ENCODE measurements at places on chromosomes 7 and 10. TPM values are rescaled to one million over a fixed set of nuclear protein-coding genes. Genes with fewer than 3 reads are reported as not detected.

DNA sequence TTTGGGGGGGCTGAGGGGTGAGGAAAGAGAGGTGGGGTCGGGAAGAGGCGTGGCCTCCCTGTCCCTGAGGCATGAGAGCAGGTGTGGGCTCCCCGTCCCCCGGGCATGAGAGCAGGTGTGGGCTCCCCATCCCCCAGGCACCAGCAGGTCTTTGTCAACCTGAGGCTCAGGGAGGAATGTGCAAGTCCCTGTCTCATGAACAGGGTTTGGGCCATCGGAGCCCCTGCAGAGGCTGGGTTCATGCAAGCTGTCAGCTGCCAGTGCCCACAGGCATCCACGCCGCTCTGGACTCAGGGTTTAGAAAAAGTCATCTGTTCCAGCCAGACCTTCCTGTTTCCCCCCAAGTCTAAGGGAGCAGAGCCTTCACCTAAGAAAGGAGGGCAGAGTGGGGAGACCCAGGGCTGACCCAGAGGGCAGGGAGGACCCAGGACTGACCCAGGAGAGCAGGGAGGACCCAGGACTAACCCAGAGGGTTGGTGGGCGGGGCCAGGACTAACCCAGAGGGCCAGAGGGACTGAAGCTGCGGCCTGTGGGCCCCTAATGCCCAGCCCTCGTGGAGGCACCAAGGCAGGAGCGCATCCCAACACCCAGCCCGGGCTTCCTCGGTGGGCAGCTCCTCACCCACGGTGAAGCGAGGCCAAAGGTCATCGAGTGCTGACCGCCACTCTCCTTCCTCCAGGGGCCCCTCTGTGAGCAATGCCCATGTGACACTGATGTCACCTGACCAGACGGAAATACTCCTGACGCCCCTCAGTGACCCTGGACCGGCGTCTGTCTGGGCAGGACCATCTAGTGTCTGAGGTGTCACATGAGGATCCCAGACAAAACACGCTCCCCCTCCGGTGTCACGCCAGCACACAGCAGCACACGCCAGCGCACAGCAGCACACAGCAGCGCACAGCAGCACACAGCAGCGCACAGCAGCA is 28.9 kb upstream of the GPR146 start:
- DNase-seq = no peak
- H3K4me3 ChIP-seq = no peak overlapping the region
- H3K36me3 ChIP-seq = no peaks in the 10 kb centered on the region
- H3K27ac ChIP-seq = no peak overlapping the region
- H3K27me3 ChIP-seq = no peaks in the 10 kb centered on the region

- peaks cover 2% of the 10 kb centered on the region for H3K36me3 ChIP-seq
- no peak for DNase-seq
- H3K4me3 ChIP-seq = no peak overlapping the region
- peaks cover 23% of the 10 kb centered on the region for H3K4me1 ChIP-seq
- no peak overlapping the region for H3K27ac ChIP-seq
Measured at GRCh38 chr7:44063894-44064651, 1.3 kb downstream of the PGAM2 start.

- no peaks in the 10 kb centered on the region for H3K27me3 ChIP-seq
- no peak overlapping the region for H3K4me3 ChIP-seq
- H3K4me1 ChIP-seq = peaks cover 7% of the 10 kb centered on the region
- no peak overlapping the region for H3K27ac ChIP-seq
- H3K36me3 ChIP-seq = no peaks in the 10 kb centered on the region
Measured at GRCh38 chr7:3917436-3917835, 616.4 kb downstream of the SDK1 start.

DNA sequence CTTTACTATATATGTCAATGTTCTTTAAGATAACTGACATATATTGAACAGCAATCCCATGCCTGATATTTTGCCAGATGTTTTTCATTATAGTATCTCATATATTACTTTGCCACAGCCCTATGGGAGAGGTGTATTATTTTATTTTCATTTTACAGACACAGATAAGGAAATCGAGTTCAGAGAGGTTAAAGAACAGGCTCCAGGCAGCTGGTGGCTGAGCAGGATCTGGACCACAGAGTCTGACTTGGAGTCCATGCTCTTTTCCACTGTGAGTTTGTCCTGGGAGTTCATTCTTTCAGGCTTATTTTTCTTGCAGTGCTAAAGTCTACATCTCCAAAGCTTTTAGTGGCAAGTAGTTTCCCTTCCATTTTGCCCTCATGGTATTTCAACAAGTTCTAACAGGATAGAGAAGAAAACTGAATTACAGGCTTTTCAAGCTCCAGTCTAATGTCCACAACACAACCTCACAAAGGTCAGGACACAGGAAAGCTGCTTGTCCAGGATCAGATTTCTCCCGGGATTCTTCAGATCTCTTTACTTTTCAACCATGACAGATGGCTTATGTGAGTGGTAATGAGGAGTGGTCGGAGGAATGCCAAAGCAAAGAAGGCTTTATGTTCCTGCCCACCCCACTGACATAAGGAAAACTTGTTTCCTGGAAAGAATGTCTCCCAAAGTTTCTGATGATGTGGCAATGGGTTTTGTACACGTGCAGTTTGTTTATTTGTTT is 13.1 kb upstream of the SLC35B4 start:
- H3K4me1 ChIP-seq = no peaks in the 10 kb centered on the region
- DNase-seq = no peak
- no peak overlapping the region for H3K27ac ChIP-seq
- no peak overlapping the region for H3K4me3 ChIP-seq
- no peaks in the 10 kb centered on the region for H3K36me3 ChIP-seq
- H3K27me3 ChIP-seq = no peaks in the 10 kb centered on the region

- no peak for DNase-seq
- no peaks in the 10 kb centered on the region for H3K27me3 ChIP-seq
- no peak overlapping the region for H3K4me3 ChIP-seq
- H3K27ac ChIP-seq = no peak overlapping the region
Measured at GRCh38 chr7:72092769-72093168, 319.4 kb downstream of the CALN1 start.

DNA sequence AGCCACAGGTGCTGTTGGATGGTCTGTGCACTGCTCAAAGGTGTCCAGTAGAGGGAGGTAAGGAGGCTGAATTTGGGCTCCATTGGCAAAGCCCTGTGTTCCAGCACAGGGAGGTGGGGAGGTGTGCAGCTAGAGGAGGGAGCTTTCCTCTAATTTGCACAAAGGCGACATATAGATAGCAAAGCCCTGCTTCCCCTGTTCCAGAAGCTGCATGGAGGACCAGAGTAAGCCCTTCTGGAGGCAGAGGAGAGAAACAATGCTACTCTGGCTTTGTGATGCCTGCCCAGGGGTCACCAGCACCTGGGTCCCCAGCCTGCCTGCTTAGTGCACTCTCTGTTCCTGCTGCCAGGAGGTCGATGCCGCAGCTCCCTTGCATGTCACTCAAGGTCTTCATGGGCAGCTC is 3.4 kb upstream of the ARHGAP22 start:
- H3K36me3 ChIP-seq = no peaks in the 10 kb centered on the region
- H3K27me3 ChIP-seq = no peaks in the 10 kb centered on the region
- no peak overlapping the region for H3K4me3 ChIP-seq
- peak; percentile 76 for DNase-seq

DNA sequence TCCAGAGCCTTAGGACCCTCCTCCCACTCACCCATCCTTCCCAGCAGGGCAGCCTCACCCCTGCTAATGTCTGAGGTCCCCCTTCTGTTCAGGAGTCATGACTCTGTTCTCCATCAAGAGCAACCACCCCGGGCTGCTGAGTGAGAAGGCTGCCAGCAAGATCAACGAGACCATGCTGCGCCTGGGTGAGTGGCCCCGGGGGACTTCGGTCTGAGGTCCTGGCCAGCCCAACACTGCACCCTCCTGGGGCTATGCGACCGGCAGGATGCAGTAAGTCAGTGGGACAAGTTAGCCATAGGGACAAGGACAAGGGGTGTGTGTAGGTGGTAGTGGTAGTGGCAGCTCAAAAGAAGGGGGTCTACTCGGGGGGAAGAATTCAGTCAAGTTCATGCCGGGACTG is 16.2 kb upstream of the AHCYL2 start:
- H3K4me3 ChIP-seq = no peak overlapping the region
- H3K27ac ChIP-seq = no peak overlapping the region
- no peaks in the 10 kb centered on the region for H3K27me3 ChIP-seq
- no peak for DNase-seq
- no peaks in the 10 kb centered on the region for H3K4me1 ChIP-seq
- peaks cover 30% of the 10 kb centered on the region for H3K36me3 ChIP-seq

DNA sequence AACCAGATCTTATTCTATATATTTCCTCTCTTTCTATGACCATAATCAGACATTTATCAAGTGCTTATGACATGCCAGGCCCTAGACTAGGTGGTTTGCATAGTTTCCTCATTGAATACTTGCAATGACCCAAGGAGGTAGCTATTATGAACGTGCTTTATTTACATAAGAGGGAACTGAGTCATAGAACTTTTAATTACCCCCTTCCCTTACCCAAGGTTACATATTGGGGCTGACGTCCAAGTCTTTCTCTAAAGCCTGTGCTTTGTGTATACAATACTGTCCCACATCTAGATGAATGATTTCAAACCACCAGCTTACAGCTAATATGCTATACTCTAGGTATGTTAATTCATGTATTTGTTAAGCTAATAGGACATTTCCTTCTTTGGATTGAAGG is 91.9 kb upstream of the NPY start:
- H3K36me3 ChIP-seq = no peaks in the 10 kb centered on the region
- no peak overlapping the region for H3K4me3 ChIP-seq
- H3K27ac ChIP-seq = no peak overlapping the region
- H3K4me1 ChIP-seq = no peaks in the 10 kb centered on the region

- H3K27me3 ChIP-seq = no peaks in the 10 kb centered on the region
- peak; percentile 82 for DNase-seq
- peaks cover 30% of the 10 kb centered on the region for H3K36me3 ChIP-seq
Measured at GRCh38 chr7:98203261-98203963, 7.8 kb upstream of the BHLHA15 start.

- H3K36me3 ChIP-seq = no peaks in the 10 kb centered on the region
- no peak overlapping the region for H3K4me3 ChIP-seq
- H3K4me1 ChIP-seq = no peaks in the 10 kb centered on the region
- H3K27ac ChIP-seq = no peak overlapping the region
Measured at GRCh38 chr7:20697351-20697750, 81.9 kb downstream of the ABCB5 start.

DNA sequence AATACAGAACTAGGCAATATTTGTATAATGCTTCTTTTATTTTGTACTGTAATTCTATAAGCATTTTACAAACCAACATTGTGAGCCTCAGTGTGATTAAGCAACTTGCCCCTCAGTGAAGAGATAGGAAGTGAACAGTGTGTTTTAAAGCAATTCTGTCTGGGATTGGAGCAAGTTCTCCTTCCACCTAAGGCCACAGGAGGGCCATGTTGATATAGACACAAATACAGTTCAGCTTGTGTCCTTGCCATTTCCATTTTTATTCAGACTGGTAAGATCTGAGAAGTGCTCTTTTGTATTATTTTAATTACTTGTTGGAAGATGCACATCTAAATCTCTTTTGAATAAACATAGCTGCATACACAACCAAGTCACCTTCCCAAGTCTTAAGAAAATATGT is 416.3 kb upstream of the COBL start:
- H3K27ac ChIP-seq = no peak overlapping the region
- no peak overlapping the region for H3K4me3 ChIP-seq
- no peaks in the 10 kb centered on the region for H3K27me3 ChIP-seq
- no peak for DNase-seq
- no peaks in the 10 kb centered on the region for H3K36me3 ChIP-seq
- no peaks in the 10 kb centered on the region for H3K4me1 ChIP-seq

GRCh38 chr10:62655337-62655994 is 149.1 kb upstream of the ADO start:
- H3K27ac ChIP-seq = no peak overlapping the region
- DNase-seq = no peak
- no peaks in the 10 kb centered on the region for H3K27me3 ChIP-seq
- no peaks in the 10 kb centered on the region for H3K4me1 ChIP-seq
- no peak overlapping the region for H3K4me3 ChIP-seq

DNA sequence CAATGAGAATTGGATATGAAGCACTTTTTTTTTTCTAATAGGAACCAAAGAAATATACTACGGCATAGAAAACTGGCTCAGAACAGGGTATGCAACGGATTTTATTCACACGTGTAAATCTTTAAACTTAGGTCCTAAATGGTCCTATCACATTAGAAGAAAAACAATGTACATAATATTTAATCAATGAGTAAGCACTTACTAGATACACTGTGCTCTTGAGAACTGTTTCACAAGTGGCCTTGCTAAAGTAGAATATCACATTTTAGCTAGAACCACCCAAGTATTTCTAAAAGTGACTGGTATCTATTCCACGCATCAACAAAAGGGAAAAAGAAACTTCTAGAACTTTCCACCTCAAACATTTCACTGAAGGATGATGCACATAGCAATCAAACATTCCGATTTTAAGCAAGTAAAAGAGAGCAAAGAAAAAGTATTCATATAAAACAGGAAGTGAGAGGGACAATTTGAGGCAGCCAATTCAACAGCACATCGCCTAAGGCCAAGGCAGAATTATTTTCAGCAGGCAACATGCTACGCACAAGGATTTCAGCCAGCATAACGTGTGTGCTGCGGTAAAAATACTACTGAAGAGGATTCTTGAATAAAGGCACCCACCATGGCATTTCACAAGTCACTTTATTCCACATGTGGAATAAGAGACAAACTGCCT is 55.8 kb downstream of the PARD3 start:
- H3K27ac ChIP-seq = no peak overlapping the region
- H3K27me3 ChIP-seq = no peaks in the 10 kb centered on the region
- DNase-seq = no peak
- peaks cover 72% of the 10 kb centered on the region for H3K4me1 ChIP-seq
- no peaks in the 10 kb centered on the region for H3K36me3 ChIP-seq
- no peak overlapping the region for H3K4me3 ChIP-seq

GRCh38 chr7:50088463-50089129 is 4.5 kb downstream of the ZPBP start:
- no peak for DNase-seq
- H3K27me3 ChIP-seq = no peaks in the 10 kb centered on the region
- H3K27ac ChIP-seq = no peak overlapping the region
- H3K36me3 ChIP-seq = no peaks in the 10 kb centered on the region
- no peak overlapping the region for H3K4me3 ChIP-seq

DNA sequence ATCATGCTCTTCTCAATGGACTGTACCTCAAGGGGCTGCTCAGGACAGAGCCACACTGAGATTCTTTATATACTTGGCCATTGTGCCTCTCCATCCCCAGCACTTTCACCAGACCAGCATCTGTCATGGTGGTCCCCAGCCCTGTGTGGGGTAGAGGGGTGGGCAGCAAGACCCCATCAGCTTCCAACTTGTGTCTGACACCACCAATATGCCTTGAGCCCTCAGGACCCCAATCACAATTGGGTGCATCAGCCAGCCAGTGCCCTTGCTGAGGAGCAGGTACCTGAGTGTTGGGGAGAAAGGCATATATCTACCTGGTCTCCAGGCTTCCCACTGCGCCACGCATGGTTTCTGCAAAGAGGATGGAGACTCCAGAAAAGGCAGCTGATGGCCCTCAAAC is 56.3 kb downstream of the GRID1 start:
- H3K27me3 ChIP-seq = no peaks in the 10 kb centered on the region
- H3K27ac ChIP-seq = no peak overlapping the region
- H3K4me1 ChIP-seq = no peaks in the 10 kb centered on the region
- no peak for DNase-seq
- H3K36me3 ChIP-seq = no peaks in the 10 kb centered on the region

Gene UNCX
- total RNA-seq = not detected

Gene AKR1D1
- total RNA-seq = not detected

Gene SERPINE1
- 14.7 TPM for total RNA-seq

Gene MBL2
- total RNA-seq = not detected

Gene PPP1R9A
- total RNA-seq = 1.5 TPM

Data from vagina (tissue), 2 donors.